ENCODE measurements at places on chromosomes 7 and 10. TPM values are rescaled to one million over a fixed set of nuclear protein-coding genes. Genes with fewer than 3 reads are reported as not detected.

STK32C gene
- polyA plus RNA-seq = 11.4 TPM

IDI2 gene
- polyA plus RNA-seq = not detected

GRCh38 chr7:106056513-106057203 lies 55.5 kb downstream of the SYPL1 start:
- no peak for DNase-seq

DNA sequence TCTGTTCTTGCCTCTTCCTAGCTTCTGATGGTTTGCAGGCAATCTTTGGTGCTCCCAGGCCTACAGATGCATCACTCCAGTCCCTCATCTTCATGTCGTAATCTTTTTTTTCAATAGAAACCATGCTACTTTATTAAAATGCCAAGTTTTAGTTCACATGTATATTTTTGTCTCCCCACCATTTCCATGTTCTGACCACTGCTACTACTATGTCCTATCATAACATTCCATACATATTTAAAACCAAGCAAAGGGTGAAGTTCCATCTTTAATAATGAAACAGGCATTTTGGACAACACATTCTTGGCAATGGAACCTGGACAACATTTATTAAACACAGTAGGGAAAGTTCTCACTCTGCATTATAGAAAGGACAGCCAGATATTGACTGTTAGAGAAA lies 58.8 kb downstream of the ZNF518A start:
- no peak for DNase-seq

SMKR1 gene
- 0.86 TPM for polyA plus RNA-seq

MBLAC1 gene
- 2.1 TPM for polyA plus RNA-seq

- no peak for DNase-seq
These were observed 117.3 kb downstream of the PRPF18 start for GRCh38 chr10:13703997-13704536.

- DNase-seq = no peak
These were observed 710.1 kb upstream of the KCND2 start for GRCh38 chr7:119562839-119563238.

GRCh38 chr10:104033401-104033930 lies 52.2 kb downstream of the COL17A1 start:
- no peak for DNase-seq

Measured in left renal pelvis (tissue), 4 donors.